ENCODE measurements at places on chromosomes 6 and 20. TPM values are rescaled to one million over a fixed set of nuclear protein-coding genes. Genes with fewer than 3 reads are reported as not detected.

- no peak overlapping the region for H3K27ac ChIP-seq
- peaks cover 6% of the 10 kb centered on the region for H3K27me3 ChIP-seq
- H3K4me3 ChIP-seq, result no peak overlapping the region
- H3K4me1 ChIP-seq, result no peaks in the 10 kb centered on the region
Measured at GRCh38 chr20:59576216-59576953, 28.0 kb upstream of the PHACTR3 start.

- no peaks in the 10 kb centered on the region for H3K36me3 ChIP-seq
- H3K27ac ChIP-seq, result no peak overlapping the region
- H3K27me3 ChIP-seq, result no peaks in the 10 kb centered on the region
- no peaks in the 10 kb centered on the region for H3K4me1 ChIP-seq
- H3K4me3 ChIP-seq, result no peak overlapping the region
- DNase-seq, result no peak
Measured at GRCh38 chr6:70133246-70133645, 169.6 kb downstream of the COL9A1 start.

DNA sequence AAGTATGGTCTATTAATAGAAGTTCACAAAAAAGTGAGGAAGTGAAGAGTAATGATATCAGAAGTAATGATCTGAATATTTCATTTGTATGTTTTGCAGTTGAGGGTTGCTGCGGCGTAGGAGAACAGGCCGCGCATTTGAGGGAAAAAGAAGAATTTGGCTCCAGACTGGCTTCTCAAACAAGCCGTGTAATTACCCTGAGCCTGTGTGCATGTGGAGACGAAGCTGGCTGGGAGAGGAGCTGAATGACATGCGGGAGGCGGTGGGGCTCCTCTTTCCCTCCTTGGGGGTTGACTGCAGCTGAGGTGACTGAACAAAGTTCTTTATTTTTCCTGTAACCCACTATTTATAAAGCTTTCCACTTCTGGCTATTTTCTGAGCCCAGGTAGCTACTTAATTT lies 115.5 kb upstream of the AFDN start:
- no peak overlapping the region for H3K27ac ChIP-seq
- DNase-seq, result no peak
- H3K4me1 ChIP-seq, result no peaks in the 10 kb centered on the region
- H3K4me3 ChIP-seq, result no peak overlapping the region

GRCh38 chr6:166437661-166438060 lies 54.9 kb upstream of the MPC1 start:
- H3K27ac ChIP-seq, result no peak overlapping the region
- H3K4me3 ChIP-seq, result no peak overlapping the region
- no peaks in the 10 kb centered on the region for H3K27me3 ChIP-seq
- H3K36me3 ChIP-seq, result peaks cover 22% of the 10 kb centered on the region
- DNase-seq, result no peak

GRCh38 chr6:159030168-159030567 lies 14.6 kb downstream of the TAGAP start:
- no peaks in the 10 kb centered on the region for H3K4me1 ChIP-seq
- H3K27me3 ChIP-seq, result no peaks in the 10 kb centered on the region
- H3K27ac ChIP-seq, result no peak overlapping the region
- H3K4me3 ChIP-seq, result no peak overlapping the region
- DNase-seq, result no peak
- H3K36me3 ChIP-seq, result no peaks in the 10 kb centered on the region

DNA sequence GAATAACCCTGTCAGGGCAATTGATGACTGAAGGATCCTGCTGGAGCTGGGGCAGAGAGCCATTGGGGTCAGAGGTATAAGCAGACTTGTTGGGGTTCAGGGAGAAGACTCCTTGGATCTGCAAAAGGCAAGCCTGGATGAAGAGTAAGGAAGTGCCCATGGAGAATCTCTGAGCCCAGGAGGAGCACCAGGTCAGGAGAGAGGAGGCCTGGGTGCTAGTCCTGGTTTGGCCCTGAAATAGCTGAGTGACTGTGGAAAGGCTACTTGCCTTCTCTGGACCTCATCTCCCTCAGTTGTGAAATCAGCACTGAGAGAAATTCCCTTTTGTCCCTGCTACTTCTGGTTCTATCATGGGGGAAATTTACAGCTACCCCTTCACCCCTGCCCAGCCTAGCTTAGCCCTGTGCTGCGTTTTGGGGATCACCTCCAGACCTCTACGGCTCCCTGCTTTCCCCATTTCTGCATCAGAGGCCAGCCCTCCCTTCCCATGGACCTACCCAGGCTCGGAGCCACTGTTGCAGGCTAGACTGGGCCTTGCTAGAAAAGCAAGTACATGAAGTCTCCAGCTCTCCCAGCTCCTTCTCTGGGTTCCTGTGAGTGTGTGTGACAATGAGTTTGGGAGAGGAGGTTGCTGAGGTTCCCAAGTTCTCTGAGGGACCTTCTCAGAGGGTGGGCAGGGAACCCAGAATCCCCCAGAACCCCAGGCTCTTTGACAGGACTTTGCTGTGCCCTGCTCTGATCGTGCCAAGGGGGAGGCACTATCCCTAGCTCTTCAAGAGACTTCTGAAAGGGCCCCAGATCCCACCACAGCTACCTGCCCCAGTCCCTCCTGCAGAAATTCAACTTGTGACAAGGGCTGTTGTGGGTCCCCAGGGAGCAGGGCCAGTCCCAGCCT lies 2.3 kb upstream of the NCR2 start:
- no peak overlapping the region for H3K27ac ChIP-seq
- H3K4me3 ChIP-seq, result no peak overlapping the region
- no peaks in the 10 kb centered on the region for H3K27me3 ChIP-seq
- no peaks in the 10 kb centered on the region for H3K36me3 ChIP-seq

- H3K27ac ChIP-seq, result no peak overlapping the region
- no peaks in the 10 kb centered on the region for H3K36me3 ChIP-seq
- no peaks in the 10 kb centered on the region for H3K4me1 ChIP-seq
Measured at GRCh38 chr20:60968853-60969720, 283.0 kb upstream of the CDH4 start.

GRCh38 chr20:46934746-46935287 lies 40.2 kb downstream of the EYA2 start:
- no peaks in the 10 kb centered on the region for H3K4me1 ChIP-seq
- H3K36me3 ChIP-seq, result no peaks in the 10 kb centered on the region
- H3K27me3 ChIP-seq, result peaks cover 4% of the 10 kb centered on the region
- H3K27ac ChIP-seq, result no peak overlapping the region

GRCh38 chr6:156427345-156427744 lies 349.8 kb upstream of the ARID1B start:
- no peak overlapping the region for H3K4me3 ChIP-seq
- no peaks in the 10 kb centered on the region for H3K4me1 ChIP-seq
- peak overlapping the region; percentile 31 for H3K27ac ChIP-seq
- H3K36me3 ChIP-seq, result no peaks in the 10 kb centered on the region
- no peaks in the 10 kb centered on the region for H3K27me3 ChIP-seq

GRCh38 chr6:42239333-42239732 lies 21.7 kb upstream of the MRPS10 start:
- H3K4me3 ChIP-seq, result no peak overlapping the region
- H3K27me3 ChIP-seq, result no peaks in the 10 kb centered on the region
- H3K4me1 ChIP-seq, result no peaks in the 10 kb centered on the region
- peaks cover 24% of the 10 kb centered on the region for H3K36me3 ChIP-seq

GRCh38 chr20:19758133-19758500 lies at the start of gene RIN2:
Gene RIN2 (plus strand): TSS chr20:19758258. CDS start chr20:19889602, 131,344 bp downstream.
- no peaks in the 10 kb centered on the region for H3K36me3 ChIP-seq
- H3K27ac ChIP-seq, result peak within 1 kb of the TSS; percentile 97
- H3K4me3 ChIP-seq, result peak within 1 kb of the TSS; percentile 97
- no peaks in the 10 kb centered on the region for H3K27me3 ChIP-seq
- DNase-seq, result no peak

- H3K4me3 ChIP-seq, result no peak overlapping the region
- H3K27me3 ChIP-seq, result no peaks in the 10 kb centered on the region
- H3K36me3 ChIP-seq, result peaks cover 3% of the 10 kb centered on the region
- no peaks in the 10 kb centered on the region for H3K4me1 ChIP-seq
- no peak overlapping the region for H3K27ac ChIP-seq
Measured at GRCh38 chr6:166446146-166446545, 63.4 kb upstream of the MPC1 start.

DNA sequence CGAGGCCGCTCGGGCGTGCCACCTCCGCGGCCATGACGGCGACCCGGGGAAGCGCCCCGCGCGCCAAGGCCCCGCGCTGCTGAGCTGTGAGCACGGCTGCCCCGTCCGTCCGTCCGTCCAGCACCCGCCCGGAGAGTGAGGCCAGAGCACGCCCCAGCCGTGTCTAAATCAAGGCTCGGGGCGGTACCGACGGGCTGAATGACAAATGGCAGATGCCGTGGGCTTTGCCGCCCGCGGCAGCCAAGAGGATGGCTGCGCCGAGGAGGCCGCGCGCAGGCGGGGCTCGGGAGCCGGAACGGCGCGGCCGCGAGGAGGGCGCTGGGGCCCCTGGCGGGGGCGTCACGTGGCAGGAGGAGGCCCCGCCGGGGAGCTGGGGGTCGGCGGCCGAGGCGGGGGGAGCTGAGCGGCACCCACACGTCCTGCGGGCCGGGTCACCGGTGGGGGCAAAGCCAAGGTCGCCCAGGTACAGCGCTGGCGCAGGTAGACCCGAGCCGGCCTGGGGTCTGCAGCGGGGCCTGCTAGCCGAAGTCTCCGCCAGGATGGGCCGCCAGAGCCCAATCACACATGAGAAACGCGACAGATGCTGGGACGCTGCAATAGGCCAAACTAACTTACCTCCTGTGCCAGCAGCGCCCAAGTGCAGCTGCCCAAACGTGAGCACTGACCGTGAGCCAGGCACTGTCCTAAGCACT lies at the start of gene PLAGL1:
Gene PLAGL1, minus strand, starts transcription at position 140 of the 692 bp plus-strand sequence. CDS start 60,123 bp downstream, outside the sequence.
- peak within 1 kb of the TSS; percentile 88 for H3K27ac ChIP-seq
- DNase-seq, result peak; percentile 12
- H3K4me3 ChIP-seq, result peak within 1 kb of the TSS; percentile 60
- no peaks in the 10 kb centered on the region for H3K27me3 ChIP-seq

- H3K36me3 ChIP-seq, result no peaks in the 10 kb centered on the region
- no peaks in the 10 kb centered on the region for H3K27me3 ChIP-seq
- H3K4me1 ChIP-seq, result no peaks in the 10 kb centered on the region
- no peak overlapping the region for H3K4me3 ChIP-seq
- no peak for DNase-seq
Measured at GRCh38 chr6:10655508-10656055, 38.8 kb downstream of the C6orf52 start.

DNA sequence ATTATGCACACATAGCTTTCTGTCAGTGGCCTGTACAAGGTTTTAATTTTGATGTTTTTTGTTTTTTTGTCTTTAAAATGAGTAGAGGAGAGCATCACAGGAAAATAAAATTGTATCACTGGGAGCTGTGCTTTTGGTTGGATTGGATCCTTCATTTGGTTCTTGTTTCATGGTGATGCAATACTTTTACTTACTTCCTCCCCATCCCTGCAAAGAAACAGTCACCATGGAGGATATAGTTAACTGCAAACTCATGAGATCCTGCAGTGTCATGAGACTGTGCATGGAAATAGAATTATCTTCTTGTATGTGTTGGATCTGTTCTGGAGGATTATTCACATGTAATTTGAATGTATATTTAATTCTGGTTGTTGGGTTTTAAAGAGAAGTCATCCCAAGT lies 122.3 kb downstream of the JARID2 start:
- no peaks in the 10 kb centered on the region for H3K4me1 ChIP-seq
- H3K27me3 ChIP-seq, result no peaks in the 10 kb centered on the region
- H3K36me3 ChIP-seq, result no peaks in the 10 kb centered on the region
- DNase-seq, result no peak
- H3K27ac ChIP-seq, result no peak overlapping the region

DNA sequence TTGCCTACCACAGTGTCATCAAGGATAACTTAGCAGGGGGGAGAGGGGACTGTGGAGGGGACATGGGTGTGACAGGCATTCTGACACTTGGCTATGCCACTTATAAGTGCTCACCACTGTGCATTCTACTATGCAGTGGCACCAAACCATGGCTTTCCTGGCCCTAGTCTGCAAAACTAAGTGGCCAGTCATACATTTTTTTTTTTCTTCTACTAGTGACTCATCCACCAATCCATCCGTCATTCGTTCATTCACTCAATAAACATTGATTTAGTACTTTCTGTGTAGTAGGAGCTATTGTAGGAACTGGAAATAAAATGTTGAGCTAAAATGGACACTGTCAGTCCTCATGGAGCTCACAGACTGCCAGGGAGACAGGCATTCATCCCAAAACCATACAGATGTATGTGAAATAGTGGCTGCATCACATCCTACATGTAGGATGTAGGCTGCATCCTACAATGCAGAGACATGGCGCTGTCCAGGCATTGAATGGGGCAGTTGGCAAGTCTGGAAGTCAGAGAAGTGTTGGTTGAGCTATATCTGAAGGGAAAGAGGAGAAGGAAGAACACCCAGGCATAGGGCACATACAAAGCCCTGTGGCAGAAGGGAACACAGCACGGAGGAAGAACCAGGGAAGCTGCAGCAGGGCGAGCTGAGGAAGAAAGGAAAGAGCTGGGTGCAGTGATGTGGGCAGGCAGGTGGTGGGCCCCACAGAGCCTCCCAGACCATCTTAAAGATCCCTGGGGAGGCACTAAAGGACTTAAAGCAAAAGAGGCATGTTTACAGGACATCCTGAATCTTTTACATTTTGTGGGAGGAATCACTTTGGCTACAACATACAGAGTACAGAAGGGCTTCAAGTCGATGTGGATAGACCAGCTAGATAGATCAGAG lies 224.4 kb downstream of the UST start:
- H3K27me3 ChIP-seq, result no peaks in the 10 kb centered on the region
- no peak overlapping the region for H3K4me3 ChIP-seq
- DNase-seq, result no peak
- no peak overlapping the region for H3K27ac ChIP-seq
- peaks cover 4% of the 10 kb centered on the region for H3K4me1 ChIP-seq

GRCh38 chr6:13336553-13336952 lies 8.2 kb upstream of the TBC1D7 start:
- no peaks in the 10 kb centered on the region for H3K27me3 ChIP-seq
- no peak overlapping the region for H3K27ac ChIP-seq
- peak; percentile 80 for DNase-seq
- H3K4me1 ChIP-seq, result no peaks in the 10 kb centered on the region
- no peak overlapping the region for H3K4me3 ChIP-seq

DNA sequence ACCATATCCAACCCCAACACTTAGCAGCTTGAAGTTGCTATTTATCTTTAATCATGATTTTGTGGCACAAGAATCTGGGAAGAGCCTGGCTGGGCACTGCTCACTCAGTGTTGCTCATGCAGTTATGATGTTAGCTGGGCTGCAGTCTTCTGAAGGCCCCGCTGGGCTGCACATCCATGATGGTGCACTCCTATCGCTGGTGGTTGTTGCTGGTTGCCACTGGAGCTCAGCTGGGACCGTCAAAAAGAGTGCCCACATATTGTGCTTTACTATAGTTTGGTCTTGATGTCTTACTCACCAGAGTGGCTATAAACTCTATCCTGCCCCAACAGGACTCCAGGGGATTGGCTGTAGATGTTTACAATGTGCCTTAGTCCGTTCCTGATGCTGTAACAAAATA lies 137.8 kb downstream of the PCSK2 start:
- DNase-seq, result no peak
- no peaks in the 10 kb centered on the region for H3K27me3 ChIP-seq
- H3K4me1 ChIP-seq, result no peaks in the 10 kb centered on the region
- H3K27ac ChIP-seq, result no peak overlapping the region
- H3K36me3 ChIP-seq, result no peaks in the 10 kb centered on the region

The GRIK2 gene
- total RNA-seq, result not detected

The LHFPL5 gene
- not detected for total RNA-seq

The SRSF6 gene
- 23.9 TPM for total RNA-seq

The CALHM6 gene
- total RNA-seq, result not detected

The ATP6V1G2 gene
- total RNA-seq, result not detected

The FAM162B gene
- total RNA-seq, result not detected

The MTFR2 gene
- not detected for total RNA-seq

The SLC22A3 gene
- 29.6 TPM for total RNA-seq

The IP6K3 gene
- total RNA-seq, result not detected

The THEMIS gene
- total RNA-seq, result not detected

The SUMO4 gene
- not detected for total RNA-seq
